LHCN-M2 (cell line): ENCODE measurements at places on chromosomes 16 and 17. TPM values are rescaled to one million over a fixed set of nuclear protein-coding genes. Genes with fewer than 3 reads are reported as not detected.

GRCh38 chr16:502179-502943 is 25.2 kb upstream of the CAPN15 start:
- no peak for DNase-seq

DNA sequence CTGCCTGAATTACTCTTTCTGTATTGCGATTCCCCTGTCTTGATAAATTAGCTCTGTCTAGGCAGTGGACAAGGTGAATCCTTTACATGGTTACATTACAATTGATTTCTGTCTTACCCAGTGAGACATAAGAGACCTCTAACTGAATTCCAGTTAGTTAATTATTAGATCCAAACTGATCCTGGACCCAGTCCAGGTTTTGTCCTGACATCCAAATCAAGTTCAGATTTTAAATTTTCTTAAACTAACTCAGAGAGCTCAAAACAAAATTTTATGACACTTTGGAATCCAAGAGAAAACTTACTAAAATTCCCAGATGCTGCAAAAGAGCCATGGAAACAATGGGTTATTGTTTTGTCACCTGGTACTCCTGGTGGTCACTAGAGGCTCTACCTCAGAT is 2166.6 kb downstream of the TP53TG3F start:
- no peak for DNase-seq

- DNase-seq, result no peak
Measured at GRCh38 chr17:28675980-28676379, 14.0 kb downstream of the SUPT6H start.

DNA sequence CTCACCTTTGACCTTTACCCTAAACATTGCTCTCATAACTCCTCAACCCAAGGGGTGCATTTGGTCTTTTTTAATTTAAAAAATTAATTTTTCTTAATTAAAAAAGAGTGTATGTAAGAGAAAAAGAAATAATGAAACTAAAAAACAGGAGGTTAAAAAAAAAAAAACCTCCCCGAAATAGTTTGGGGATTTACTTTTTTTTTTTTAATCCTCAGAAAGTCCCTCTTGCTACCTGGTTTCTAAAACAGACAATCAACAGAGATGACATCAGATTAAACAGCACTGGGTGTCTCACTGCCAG is 301.3 kb downstream of the SOX9 start:
- no peak for DNase-seq

- DNase-seq, result no peak
Measured at GRCh38 chr17:15501282-15501681, 33.9 kb upstream of the CDRT4 start.

- DNase-seq, result no peak
Measured at GRCh38 chr16:81220349-81220748, 18.1 kb upstream of the BCO1 start.

- DNase-seq, result peak; percentile 95
Measured at GRCh38 chr17:72338847-72339790, 218.3 kb downstream of the SOX9 start.

- DNase-seq, result peak; percentile 59
Measured at GRCh38 chr17:77616254-77616731, 342.2 kb upstream of the TNRC6C start.

- no peak for DNase-seq
Measured at GRCh38 chr17:82097919-82098168, 192 bp downstream of the FASN start.

DNA sequence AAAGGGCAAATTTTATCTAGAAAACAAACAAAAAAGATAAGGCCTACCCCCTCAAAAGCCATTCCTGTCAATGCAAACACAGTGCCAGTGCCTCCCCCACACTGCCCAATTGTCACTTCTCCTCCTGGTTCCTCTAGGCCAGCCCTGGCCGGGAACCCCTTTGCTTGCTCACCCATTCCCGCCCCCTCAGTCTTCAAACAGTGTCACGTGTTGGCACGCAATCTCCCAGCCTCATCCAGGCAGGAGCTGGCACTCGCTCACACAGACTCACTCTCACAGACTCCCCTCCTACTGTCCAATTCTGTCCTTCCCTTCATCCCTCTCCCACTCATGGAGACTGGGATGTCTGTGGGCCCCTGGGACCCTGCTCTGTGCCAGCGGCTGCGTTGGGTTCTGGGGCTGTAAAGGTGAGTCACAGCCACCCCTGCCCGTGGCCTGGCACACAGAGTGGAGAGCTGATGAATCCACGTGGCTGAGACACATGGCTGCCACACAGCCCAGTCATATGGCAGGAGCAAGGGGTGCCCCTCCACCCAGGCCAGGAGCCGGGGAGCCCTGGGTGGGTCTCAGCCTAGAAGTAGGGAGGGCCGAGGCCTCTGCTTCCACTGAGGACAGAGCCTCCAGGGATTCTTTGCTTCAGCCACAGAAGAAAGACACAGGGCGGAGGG is 54.8 kb downstream of the VAC14 start:
- peak; percentile 86 for DNase-seq

GRCh38 chr16:17483351-17483750 is 12.6 kb upstream of the XYLT1 start:
- DNase-seq, result no peak

- DNase-seq, result peak; percentile 23
Measured at GRCh38 chr16:23784811-23785447, 30.1 kb downstream of the CHP2 start.

GRCh38 chr16:8717892-8718415 is 43.5 kb downstream of the ABAT start:
- peak; percentile 74 for DNase-seq

DNA sequence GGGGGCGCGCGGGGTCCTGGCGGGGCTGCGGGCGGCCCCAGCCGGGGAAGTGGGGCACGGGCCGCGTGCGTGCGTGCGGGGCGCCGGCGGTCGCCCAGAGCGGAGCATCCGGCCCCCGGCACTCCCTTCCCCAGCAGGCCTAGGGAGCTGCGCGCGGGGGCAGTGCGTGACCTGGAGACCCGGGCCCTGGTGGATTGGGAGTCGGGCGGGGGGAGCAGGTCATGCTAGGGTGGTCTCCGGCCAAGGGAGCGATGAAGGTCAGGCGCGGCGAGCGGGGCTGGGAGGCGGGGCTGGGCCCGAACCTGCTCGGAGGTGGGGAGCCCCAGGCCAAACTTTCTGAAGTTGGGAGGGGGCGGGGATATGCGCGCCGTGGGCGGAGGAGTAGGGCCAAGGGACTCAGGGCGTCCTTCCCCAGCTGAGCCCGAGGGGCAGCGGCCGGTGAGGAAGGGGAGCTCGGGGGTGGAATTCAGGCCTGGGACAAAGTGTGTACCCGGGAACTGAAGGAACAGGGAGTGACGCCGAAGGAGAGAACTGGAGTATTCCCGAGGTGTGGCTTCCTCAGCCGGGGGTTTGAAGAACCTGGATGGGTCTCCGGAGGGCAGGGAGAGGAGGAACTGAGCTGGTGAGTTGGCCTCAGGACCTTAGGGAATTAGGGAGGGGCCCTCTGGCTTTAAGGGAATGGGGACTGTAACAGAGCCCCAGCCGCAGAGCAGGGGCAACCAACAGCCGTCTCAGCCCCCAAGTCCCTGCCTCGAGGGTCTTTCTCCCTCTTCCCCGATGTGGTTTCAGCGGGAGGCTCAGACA is 589 bp downstream of the XYLT2 start:
- DNase-seq, result no peak

DNA sequence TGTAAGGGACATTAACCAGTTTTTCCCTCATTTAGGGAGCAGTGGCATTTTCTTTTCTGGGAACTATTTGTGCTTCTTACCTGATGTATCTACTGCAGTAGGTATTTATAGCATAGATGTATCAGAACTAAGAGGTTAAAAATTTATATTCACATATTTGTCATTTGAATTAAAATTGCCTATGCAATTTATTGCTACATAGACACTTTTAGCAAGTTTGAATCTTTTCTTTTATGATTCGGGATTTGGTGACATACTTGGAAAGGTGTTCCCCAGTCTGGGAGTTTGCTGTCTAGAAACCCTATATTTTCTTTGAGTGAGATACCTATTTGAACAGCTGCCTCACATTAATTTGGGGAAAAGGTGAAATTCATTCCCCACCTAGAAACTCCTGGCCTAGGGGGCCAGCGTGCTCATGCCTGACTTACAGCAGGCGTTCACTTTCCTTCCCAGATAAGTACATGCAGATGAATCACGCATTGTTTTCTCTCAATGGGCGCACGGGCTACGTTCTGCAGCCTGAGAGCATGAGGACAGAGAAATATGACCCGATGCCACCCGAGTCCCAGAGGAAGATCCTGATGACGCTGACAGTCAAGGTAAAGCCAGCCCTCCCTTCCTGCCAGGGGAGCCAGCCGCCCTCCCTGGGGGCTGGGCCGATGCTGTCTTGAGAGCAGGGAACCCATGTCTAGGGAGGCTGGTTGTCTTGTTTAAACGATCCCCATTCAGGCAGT is 73.8 kb downstream of the SDR42E1 start:
- DNase-seq, result peak; percentile 19

GRCh38 chr17:10875430-10875851 is 37.6 kb upstream of the PIRT start:
- DNase-seq, result peak; percentile 2

DNA sequence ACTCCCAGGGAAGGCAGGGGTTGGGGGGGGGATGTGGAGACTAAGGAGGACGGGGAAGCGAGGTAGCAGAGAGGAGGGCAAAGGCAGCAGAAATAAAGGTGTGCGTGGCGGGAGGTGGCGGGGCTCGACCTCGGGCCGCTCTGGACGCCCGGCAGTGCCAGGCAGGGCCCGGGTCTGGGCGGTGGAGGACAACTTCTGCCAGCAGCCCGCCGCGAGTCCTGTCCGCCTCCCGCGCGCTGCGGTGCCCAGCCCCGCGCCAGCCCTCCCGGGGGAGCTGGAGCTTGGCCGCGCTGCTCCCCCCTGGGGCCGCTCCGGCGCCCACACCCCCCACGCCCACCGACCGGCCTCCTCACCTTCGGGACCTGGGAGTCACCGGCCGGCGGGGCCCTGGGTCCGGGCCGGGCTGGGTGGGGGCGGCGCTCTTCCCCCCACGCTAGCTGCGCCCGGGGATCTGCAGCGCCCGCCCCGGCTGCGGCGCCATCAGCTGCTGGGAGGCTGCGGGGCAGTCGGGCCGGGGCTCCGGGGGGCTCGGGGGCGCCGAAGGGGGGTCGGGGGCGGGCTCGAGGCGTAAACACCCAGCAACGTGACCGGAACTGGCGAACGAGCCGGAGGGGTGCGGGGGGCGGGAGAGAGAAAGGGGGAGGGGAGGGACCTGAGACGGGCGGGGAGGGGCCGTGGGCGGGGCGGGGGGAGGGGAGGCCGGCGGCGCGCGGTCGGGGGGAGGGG is at the start of gene CCDC92B:
Gene CCDC92B (minus strand): TSS at position 595 of the 726 bp plus-strand sequence. CDS start 14,507 bp downstream, outside the sequence.
- DNase-seq, result no peak

DNA sequence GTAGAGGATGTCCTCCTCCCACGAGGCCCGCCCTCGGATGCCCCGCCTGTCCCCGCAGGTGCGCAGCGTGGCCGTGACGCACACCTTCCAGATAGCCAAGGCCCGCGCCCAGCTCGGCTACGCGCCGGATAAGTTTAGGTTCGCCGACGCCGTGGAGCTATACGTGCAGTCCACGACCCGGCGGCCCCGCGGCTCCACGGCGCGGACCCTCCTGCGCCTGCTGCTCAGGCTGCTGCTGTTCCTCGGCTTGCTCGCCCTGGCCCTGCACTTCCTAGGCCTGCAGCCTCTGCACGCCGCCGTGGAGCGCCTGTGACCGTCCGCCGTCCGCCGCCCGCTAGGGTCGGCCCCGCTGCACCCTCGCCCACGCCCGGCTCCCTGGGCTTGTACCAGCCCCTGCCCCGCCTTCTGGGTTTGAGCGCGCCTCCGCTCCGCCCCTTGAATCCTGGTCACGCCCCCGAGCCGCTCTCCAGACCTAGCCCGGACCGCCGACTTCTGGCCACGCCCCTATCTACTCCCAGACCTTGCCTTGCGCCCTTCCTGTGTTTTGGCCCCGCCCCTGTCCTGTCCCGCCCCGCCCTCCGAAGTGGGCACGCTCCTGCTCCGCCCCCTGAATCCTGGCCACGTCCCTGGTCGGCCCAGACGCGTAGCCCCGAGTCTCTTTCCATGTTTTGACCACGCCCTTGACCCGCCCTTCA is 15.8 kb upstream of the EEF2K start:
- DNase-seq, result no peak

DNA sequence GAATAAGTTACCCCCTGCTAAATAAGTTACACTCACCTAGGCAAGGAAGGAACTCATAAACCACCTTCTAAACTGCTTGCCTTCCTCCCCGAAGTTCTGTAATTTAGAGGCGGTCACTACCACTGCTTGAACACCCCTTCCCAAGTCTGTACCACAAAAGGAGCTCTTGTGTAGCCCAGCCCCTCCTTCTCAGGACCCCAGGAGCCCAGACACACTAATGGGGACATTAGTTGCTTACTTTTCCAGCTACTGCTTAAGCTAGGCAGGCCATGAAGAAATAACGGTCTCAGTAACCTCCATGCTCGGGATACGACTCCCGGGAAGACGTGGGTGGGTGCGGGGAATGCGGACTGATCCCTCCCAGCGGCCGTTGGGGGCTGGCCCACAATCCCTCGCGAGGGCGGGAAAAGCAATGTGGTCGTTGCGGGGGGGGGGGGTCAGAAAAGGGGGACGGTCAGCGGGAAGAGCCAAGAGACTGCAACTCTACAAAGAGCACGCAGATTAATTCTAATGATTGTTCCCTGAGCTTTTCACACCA is at the start of gene TEX14:
Gene TEX14 (minus strand): TSS at position 345 of the 538 bp plus-strand sequence. CDS start 40,044 bp downstream, outside the sequence.
- DNase-seq, result no peak

DNA sequence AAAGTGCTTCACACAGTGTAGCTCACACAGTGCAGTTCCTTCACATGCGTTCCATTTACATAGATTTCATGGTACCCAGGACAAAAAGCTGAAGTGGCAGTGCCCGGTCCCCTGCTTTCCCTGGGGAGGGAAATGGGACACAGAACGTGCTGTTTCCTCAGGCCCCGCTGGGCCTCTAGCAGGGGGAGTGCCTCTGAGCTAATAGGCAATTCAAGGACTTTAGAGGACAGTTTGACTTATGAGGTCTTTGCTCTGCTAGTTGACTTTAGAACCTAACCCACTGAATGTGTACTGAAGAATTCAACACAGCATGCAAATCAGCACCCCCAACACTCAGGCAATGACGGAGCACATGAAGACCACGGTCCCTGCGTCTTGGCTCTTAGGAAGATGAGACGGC is 6.8 kb downstream of the CDIP1 start:
- DNase-seq, result no peak

DNA sequence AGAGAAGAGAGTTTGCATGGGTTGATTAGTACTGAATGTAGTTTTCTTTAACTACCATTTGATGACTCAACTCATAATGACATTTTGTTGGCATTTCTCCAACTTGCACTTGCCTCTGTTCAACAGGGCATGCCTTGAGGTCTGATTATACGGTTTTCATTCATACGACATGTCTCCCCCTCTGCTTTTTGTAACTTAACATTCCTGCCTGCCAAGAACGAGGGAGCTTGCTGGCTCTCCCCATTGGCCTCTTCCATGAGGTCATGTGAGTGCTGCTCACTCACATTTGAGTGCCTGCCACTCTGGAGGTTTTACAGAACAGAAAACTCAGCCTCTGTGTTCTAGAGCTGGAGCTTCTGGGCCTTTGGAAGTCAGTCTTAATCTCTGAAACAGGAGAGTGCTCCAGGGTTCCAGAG is 19.7 kb downstream of the MAP2K6 start:
- DNase-seq, result no peak

- DNase-seq, result no peak
Measured at GRCh38 chr17:57811638-57812280, 38.1 kb downstream of the MRPS23 start.

The MT4 gene
- total RNA-seq, result not detected in 2 replicates

The PRR29 gene
- 0.13 TPM in 1 of 2 replicates, not detected in the other for total RNA-seq

The SCN4A gene
- 0.06 TPM in 1 of 2 replicates, not detected in the other for total RNA-seq

The TBX2 gene
- total RNA-seq, result 5.6 and 7.5 TPM in 2 replicates

The KRTAP1-5 gene
- 2.8 and 6.0 TPM in 2 replicates for total RNA-seq

The GDPD3 gene
- 0.83 and 1.0 TPM in 2 replicates for total RNA-seq

The FMNL1 gene
- 19.8 and 29.0 TPM in 2 replicates for total RNA-seq

The TPSB2 gene
- total RNA-seq, result not detected in 2 replicates

The SLC5A2 gene
- total RNA-seq, result not detected in 2 replicates

The TMEM94 gene
- 57.1 and 71.2 TPM in 2 replicates for total RNA-seq

The ADGRG3 gene
- not detected in 2 replicates for total RNA-seq

The CNTD1 gene
- total RNA-seq, result 0.13 TPM in 1 of 2 replicates, not detected in the other

The GSPT1 gene
- total RNA-seq, result 98.0 and 101 TPM in 2 replicates
